Testis (tissue), 5 donors: ENCODE measurements at places on chromosomes 11 and 22. TPM values are rescaled to one million over a fixed set of nuclear protein-coding genes. Genes with fewer than 3 reads are reported as not detected.

Gene MAJIN
- total RNA-seq, result 34.8 TPM

Gene VSIG10L2
- not detected for total RNA-seq

Gene TSGA10IP
- total RNA-seq, result 5.5 TPM

Gene LDHAL6A
- total RNA-seq, result 4.7 TPM

Gene AMOTL1
- total RNA-seq, result 18.7 TPM

Gene PRG3
- total RNA-seq, result not detected

Gene MICAL2
- 401 TPM for total RNA-seq

Gene KRTAP5-7
- total RNA-seq, result 1.7 TPM

Gene MFRP
- total RNA-seq, result not detected
